Renal cortex interstitium (tissue), 15 donors: ENCODE measurements at places on chromosomes 12 and 14. TPM values are rescaled to one million over a fixed set of nuclear protein-coding genes. Genes with fewer than 3 reads are reported as not detected.

DNA sequence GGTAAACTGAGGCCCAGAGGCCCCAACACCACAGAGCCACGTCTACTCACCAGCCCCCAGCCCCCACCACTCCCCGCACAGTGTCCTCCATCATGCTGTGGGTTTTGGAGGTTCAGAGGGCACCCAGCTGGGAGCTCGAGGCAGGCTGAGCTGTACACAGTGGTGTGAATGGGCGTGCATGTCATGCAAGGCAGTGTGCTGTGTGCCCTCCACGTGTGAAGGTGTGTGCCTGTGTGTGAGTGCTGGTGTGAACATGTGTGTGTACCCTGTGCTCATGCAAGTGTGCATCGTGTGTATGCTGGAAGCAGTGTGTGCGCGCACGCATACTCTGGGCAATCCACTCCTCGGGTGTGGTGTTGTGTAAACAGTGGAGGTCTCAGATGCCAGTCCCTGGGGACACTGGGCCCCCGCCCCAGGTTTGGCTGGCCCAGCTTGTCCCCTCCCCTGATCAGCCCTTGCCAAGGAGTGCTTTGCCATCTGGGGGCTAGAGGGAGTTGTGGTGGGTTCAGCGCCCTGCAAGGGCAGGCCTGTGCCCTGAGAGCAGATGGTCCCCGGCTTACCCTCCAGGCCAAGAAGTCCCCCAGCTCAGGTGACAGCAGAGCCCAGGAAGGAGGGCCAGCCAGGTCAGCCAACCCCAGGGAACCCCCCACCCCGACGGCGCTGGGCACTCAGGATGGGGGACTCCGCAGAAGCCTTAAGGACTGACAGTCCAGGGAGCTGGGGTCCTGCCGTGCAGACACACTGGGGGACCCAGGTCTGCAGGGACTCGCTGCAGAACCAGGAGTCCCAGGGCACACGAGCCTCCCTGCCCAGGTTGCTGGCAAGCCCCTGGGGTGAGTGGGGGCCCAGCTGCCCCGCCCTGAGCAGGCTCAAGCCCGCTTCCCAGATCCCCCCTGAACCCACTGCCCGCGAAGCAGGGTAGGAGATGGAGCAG lies 23.8 kb upstream of the GPR132 start:
- DNase-seq = no peak

GRCh38 chr14:95659990-95660385 lies 26.2 kb upstream of the TCL1B start:
- DNase-seq = no peak

DNA sequence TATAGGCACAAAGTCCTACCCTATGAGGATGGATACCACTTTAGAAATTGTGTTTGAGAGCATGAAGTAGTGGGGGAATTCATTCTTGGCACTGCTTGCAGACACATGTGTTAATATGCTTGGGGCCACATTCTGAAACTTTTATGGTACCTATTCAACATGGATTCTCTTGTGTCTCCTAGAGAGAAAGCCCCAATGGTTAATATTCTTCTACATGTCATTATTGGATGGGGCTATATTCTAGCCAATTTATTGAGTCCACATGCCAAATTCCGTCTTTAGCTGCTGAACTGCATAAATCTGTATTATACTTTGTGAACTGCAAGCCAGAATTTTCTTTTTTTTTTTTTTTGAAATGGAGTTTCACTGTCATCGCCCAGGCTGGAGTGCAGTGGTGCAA lies 140.0 kb downstream of the KICS2 start:
- no peak for DNase-seq

DNA sequence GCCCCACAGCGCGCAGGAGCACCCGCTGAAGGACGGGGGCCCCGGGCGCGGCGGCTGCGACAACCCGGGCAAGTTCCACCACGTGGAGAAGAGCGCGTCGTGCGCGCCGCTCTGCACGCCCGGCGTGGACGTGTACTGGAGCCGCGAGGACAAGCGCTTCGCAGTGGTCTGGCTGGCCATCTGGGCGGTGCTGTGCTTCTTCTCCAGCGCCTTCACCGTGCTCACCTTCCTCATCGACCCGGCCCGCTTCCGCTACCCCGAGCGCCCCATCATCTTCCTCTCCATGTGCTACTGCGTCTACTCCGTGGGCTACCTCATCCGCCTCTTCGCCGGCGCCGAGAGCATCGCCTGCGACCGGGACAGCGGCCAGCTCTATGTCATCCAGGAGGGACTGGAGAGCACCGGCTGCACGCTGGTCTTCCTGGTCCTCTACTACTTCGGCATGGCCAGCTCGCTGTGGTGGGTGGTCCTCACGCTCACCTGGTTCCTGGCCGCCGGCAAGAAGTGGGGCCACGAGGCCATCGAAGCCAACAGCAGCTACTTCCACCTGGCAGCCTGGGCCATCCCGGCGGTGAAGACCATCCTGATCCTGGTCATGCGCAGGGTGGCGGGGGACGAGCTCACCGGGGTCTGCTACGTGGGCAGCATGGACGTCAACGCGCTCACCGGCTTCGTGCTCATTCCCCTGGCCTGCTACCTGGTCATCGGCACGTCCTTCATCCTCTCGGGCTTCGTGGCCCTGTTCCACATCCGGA lies 1.4 kb downstream of the FZD10 start:
- DNase-seq = no peak

GRCh38 chr14:66495218-66496098 lies 9.3 kb downstream of the CCDC196 start:
- DNase-seq = peak; percentile 64

GRCh38 chr12:116196752-116197718 lies 80.5 kb downstream of the MED13L start:
- DNase-seq = no peak

DNA sequence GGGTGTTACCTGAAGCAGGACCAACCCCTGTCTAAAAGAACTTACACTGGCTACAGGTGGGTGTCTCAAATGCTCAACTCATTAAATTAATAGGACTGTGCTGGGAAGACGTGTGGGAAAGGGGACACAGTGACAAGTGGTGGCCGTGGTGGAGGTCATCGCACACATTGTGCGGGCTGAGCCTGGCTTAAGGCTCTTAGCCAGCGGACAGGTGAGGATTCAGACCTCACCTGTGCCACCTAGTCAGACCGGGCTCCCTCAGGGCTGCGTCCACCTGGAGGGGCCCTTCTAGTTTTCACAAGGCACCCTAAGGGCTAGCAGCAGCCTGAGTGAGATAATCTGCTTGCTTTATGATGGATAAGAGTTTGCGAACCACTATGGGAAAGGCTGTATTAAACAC lies 125.2 kb upstream of the FKBP4 start:
- DNase-seq = no peak

DNA sequence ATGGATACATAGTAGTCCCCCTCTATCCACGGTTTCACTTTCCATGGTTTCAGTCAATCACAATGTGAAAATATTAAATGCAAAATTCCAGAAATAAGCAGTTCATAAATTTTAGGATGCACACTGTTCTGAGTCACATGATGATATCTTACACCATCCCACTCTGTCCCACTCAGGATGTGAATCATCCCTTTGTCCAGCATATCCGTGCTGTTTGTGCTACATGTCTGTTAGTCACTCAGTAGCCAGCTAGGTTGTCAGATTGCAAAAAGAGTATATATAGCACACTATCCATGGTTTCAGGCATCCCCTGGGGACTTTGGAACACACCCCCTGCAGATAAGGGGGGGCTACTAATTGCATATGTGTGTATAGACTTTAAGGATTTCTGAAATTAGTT lies 8.1 kb upstream of the NAA30 start:
- DNase-seq = no peak

- no peak for DNase-seq
These were observed 50.9 kb upstream of the INSM2 start for GRCh38 chr14:35482994-35483515.

DNA sequence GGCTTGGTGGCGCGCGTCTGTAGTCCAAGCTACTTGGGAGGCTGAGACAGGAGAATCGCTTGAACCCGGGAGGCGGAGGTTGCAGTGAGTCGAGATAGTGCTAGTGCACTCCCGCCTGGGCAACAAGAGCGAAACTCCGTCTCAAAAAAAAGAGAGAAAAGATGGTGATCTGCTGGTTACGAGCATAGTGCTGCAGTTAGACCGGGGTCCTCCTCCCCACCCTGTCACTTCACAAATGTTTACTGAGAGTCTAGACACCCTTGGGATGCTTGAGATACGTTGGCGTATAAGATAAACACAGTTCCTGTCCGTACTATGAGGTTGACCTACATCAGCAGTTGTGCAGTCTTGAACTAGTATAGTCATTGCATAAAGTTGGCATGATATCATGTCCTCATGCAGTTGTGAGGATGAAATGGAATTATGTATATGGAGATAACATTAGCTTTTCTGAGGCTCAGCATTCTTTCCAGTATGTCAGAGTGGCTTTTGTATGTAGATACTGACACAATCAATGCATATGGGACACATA lies 787 bp downstream of the ACAD10 start:
- DNase-seq = no peak

DNA sequence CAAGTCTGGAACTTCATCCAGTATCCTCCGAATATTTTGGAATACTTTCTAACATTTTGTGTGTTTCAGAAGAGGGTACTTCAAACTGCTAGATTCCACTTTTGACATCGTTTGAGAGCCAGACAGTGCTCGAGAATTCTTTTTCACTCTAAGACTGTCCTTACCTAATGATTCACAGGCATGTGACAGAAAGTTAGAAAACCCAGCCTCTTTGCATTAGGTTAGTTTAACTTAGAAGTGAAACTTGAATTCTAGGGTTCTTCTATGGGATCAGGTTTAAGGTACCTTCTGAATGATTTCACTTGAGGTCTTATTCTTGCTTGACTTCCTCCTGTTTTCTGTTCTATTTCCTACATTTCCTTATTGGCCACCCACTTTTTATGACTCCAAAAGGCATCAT lies 431.8 kb downstream of the SLC6A15 start:
- no peak for DNase-seq

GRCh38 chr12:92094751-92095161 lies 50.9 kb downstream of the BTG1 start:
- no peak for DNase-seq

GRCh38 chr12:69083689-69084088 lies 150.7 kb upstream of the CPM start:
- DNase-seq = no peak

GRCh38 chr12:74488134-74488533 lies 49.5 kb upstream of the ATXN7L3B start:
- no peak for DNase-seq

DNA sequence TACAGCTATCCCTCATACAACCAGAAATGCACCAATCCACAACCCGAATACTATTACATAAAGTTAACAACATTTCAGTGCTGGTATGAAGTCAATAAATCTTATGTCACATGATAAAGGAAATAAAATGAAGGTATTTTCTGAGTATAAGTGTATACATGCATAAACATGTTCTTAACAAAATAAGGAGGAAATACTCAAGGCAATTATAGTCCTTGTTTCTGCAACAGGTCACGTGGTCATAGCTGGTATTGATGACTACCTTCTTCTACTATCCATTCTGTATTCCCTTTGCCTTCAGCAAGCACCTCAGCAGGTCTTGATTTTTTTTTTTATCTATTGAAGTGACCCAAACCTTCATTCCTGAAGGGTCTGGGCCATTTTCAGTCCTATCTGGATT lies 675.6 kb downstream of the RPL10L start:
- no peak for DNase-seq

DNA sequence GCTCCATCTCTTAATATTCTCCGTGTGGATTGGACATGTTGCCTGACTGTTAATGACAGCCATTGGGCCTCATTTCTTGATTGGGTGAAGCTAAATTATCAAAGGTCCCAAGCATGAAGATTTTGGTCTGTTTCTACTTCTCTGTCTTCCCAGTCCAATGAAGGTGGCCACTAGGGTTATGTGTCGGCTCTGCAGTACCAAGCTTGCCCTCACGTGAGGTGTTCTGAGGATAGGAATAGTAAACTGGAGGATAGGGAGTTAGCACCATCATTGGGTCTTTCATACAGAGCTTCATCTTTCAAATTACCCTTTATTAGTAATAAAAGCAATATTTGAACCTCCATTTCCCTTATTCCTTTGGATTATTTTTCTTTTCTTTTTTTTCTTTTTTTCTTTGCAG lies 21.9 kb upstream of the BICD1 start:
- DNase-seq = no peak

DNA sequence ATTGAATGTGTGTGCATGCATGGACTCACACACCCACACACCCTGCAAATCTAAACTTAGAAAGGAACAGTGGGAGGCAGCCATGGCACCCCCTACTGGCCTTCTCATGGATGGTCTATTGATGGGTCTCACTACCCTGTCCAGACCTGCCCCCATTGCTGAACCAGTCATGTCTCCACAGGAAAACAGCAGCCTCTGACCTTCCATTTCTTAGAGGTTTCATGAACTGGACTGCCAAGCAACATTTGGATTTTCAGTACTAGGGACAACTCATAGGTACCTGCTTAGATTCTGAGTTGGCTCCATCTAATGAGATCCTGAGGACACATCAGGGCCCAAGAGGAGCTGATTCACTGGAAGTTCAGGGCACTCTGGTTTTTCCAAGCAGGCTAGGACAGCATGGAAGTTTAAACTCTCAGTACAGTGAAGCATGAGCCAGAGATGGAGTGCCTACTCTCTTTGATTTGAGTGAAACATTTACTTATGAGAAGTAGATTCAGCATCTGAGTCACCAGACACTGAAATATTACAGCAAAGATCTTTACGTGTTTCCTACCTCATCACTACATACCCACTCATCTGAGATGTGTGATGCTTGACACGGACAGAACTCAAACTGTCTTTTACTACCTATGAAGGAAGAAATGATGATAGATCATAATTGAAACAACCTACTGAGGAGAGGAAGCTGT lies 98.9 kb upstream of the PLEKHG7 start:
- DNase-seq = no peak

DNA sequence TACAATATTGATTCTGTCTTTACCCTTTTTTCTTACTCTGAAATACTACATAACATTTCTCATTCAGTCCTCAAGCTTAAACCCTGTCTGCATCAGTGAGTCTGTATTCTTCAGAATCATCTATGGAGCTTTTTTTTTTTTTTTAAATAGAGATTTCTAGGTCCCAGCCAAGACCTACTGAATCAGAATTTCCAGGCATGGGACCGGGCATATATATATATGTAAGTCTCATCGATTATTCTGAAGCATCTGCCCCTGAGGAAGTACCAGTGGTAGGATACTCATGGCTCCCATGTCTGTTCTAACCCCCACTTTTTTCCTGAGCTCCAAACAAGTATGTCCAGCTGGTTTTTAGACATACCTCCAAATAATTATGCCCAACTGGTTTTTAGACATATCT lies 6.1 kb downstream of the DDX47 start:
- no peak for DNase-seq

The NELL2 gene
- polyA plus RNA-seq = 19.7 TPM

The NANOG gene
- 0.53 TPM for polyA plus RNA-seq

The COA8 gene
- 41.6 TPM for polyA plus RNA-seq

The HOXC5 gene
- 4.3 TPM for polyA plus RNA-seq
